Right ventricle myocardium superior (tissue), 1 donor: ENCODE measurements at places on chromosomes 1 and 21. TPM values are rescaled to one million over a fixed set of nuclear protein-coding genes. Genes with fewer than 3 reads are reported as not detected.

CHODL gene
- total RNA-seq, result not detected

H6PD gene
- 20.9 TPM for total RNA-seq

CXADR gene
- 21.1 TPM for total RNA-seq

NCF2 gene
- total RNA-seq, result 5.7 TPM

COL8A2 gene
- total RNA-seq, result 1.4 TPM

SAMSN1 gene
- total RNA-seq, result 1.3 TPM

MARK1 gene
- 13.7 TPM for total RNA-seq

AMY1A gene
- total RNA-seq, result not detected

NTMT2 gene
- 4.1 TPM for total RNA-seq

S100A12 gene
- 2.4 TPM for total RNA-seq

SIK1 gene
- total RNA-seq, result 7.7 TPM

MATN1 gene
- total RNA-seq, result not detected

AIM2 gene
- total RNA-seq, result 0.56 TPM

SHE gene
- 11.0 TPM for total RNA-seq

INAVA gene
- not detected for total RNA-seq

STUM gene
- total RNA-seq, result 1.2 TPM

AGTRAP gene
- 13.6 TPM for total RNA-seq

TNFRSF14 gene
- 16.0 TPM for total RNA-seq

TMEM200B gene
- 2.3 TPM for total RNA-seq

DRAXIN gene
- 0.05 TPM for total RNA-seq

FABP3 gene
- 4,881 TPM for total RNA-seq

ADAM30 gene
- total RNA-seq, result not detected

OR14K1 gene
- not detected for total RNA-seq

DIO1 gene
- total RNA-seq, result not detected

KIAA1614 gene
- total RNA-seq, result 7.1 TPM

C8B gene
- not detected for total RNA-seq

MSH4 gene
- 0.35 TPM for total RNA-seq
